Activated naive CD4-positive, alpha-beta T cell (primary cell): ENCODE measurements at places on chromosomes 6 and 20.

GRCh38 chr6:148769304-148769968 lies 22.6 kb downstream of the UST start:
- no peak for DNase-seq

- DNase-seq = no peak
These were observed 66.1 kb downstream of the PLG start for GRCh38 chr6:160768101-160768500.

GRCh38 chr20:3671986-3672546 lies 8.9 kb upstream of the GFRA4 start:
- DNase-seq = no peak

DNA sequence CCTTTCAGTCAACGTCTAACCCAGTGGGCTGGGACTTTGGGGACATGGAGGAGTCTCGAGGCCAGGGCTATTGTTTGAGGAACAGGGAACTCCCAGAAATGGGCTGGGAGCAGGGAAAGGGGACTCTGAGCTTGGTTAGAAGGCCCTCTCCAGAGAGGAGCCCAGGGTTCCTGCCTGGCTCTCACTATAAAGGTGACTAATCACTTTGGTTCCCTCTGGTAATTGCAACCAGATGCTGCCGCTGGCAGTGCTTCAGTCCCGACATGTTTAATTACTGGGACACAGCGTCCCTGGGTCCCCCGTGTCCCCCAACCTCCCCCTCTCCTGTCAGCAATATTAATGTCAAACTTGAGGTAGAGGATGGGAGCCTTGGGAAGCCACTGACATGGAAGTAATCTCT lies 5.0 kb upstream of the GDF5 start:
- no peak for DNase-seq

DNA sequence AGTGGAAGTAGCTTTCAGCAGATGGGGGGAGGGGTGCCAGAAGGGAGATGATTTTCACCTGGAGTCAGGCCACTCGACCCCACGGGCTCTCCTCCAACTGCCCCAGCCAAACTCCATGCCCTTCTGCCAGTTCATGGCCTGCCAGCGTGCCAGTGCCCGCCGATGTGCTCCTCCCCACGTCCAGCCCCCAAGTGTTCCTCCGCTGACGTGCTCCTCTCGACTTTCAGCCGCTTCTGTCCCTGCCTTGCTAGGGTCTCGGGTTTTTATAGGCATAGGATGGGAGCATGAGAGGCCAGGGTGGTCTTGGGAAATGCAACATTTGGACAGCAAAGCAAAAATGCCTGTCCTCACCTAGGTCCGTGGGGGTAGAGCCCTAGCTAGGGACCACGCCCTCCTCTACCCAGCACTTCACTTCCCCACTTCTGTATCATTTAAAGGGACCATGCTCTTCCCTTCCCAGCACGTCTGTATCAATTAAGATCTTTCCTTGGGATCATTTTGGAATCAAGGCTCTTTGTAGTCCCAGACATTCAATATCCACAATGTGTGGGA lies 54.4 kb downstream of the PRND start:
- no peak for DNase-seq

DNA sequence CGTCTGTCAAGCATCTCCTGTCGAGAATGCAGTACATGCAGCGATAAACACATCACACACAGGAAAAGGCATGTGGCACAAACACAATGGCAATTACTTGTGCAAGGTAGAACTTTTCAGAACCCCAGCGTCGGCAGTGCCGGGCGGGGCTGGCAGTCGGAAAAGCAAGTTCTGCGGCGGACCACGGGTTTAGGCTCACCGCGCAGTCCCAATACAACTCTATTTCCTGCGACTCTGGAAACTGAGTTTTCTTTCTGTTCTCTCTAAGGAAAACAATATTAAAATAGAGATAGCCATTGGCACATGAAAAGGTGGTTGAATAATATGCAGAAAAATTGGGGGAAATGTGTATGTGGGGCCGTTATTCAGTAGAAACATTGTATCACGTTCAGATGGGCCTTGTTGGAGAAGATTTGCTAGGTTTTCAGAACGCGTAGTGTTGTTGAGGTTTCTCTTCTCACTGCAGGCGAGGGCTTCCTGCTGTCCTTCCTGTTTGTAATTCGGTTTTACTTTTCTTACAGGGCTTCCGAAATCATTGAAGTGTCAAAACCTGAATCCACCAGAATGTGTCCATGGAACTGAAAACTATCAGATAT lies 369.5 kb downstream of the THBS2 start:
- DNase-seq = no peak

GRCh38 chr20:39234520-39235095 lies 272.5 kb downstream of the DHX35 start:
- DNase-seq = no peak

- no peak for DNase-seq
These were observed 293.5 kb downstream of the LRFN2 start for GRCh38 chr6:40293460-40294185.

GRCh38 chr20:63962426-63963347 lies 6.5 kb upstream of the UCKL1 start:
- no peak for DNase-seq

DNA sequence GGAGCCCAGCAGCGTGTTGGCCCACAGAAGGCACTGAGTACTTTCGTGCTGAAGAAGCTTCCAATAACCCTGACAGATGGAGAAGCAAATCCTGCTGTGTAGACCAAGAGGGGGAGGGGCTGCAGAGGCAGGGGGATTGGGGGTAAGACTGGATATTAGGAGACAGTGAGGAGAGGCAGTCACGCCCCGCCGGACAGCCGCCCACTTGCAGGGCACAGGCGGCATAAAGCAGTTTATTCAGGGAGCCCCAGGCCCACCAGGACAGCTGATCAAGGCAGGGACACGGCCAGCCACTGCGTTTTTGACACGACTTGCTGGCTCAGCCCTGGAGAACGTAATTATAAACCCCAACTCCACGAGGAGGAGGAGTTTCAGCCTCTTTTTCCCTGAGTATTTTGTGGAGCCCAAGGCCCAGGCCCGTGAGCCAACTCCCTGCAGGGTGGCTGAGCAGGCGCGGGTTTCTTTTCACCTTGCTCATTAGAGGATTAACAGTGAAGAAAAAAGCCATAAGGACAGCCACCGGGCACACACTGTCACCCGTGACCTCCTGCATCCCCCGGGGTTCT lies 177.9 kb downstream of the TFAP2C start:
- DNase-seq = no peak

DNA sequence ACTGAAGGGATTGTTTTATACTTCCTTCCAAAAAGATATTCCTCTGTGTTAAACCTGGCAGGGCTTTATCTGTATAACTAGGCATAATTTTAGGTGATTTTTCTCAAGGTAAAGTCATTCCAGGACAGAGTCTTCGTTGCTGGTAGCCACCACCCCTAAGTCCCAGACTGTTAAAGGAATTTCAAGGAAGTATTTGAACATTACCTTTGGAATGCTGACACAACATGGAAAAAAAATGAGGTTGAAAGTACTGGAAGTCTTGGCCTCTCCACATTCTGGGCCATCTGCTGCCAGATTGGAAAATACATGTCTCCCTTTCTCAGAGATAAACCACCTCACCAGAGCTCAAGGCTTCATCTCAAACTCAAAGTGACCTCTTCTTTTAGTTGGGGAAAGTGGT lies 27.0 kb upstream of the ETV7 start:
- DNase-seq = no peak

DNA sequence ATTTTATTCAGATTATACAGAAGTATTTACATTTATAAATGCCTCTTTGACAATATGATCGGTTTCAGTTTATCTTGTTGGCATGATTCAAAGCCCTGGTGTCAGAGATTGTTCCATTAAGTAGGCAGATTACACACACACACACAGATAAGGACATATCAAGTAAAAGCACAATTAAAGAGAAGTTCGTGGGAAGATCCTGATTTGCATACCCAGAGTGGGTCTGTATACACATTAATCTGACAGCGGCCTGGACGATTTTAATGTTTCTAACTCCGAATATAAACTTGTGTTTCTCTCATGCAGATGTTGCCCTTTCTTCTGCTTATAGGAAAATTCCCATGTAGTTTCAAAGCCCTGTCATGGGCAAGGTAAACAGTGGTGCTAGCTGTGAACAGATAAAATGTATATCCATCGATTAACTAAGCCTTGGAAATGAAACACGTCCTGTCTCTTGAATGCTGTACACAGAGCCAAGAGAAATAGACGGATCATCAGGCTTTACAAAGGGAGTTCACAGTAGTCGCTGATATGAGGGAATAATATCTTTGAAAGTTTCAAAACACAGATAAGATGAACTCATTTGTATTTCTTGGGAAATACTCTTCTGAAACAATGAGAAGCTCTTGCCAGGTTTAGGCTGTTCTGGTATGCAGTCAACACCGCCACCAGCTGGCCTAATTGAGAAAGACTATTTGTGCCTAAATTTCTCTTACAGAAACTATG lies 108.2 kb upstream of the GMDS start:
- DNase-seq = peak; percentile 28

GRCh38 chr6:29602564-29603361 lies 17.8 kb downstream of the OR2H2 start:
- no peak for DNase-seq

- DNase-seq = no peak
These were observed 66.6 kb downstream of the CLVS2 start for GRCh38 chr6:123062670-123063069.

DNA sequence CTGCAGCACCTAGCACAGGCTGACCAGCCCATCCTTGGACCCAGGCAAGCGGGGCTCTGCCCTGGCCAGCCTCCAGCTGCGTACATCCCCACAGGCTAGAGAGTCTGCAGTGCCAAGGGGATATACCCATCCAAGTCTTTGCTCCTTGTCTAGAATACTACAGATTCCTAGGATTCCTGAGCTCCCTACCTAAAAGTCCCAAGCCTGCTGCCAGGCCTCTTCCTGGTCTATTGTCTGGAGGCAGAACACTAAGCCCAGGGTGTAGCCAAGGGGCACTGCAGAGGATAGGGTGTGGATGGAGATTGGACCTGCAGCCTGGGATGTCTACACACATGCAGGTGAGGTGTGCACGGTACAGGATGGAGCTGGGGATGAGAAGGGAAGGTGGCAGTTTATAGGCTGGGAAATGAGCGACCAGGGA lies 90.0 kb upstream of the SIRPA start:
- DNase-seq = no peak

- no peak for DNase-seq
These were observed 84.4 kb downstream of the WASF1 start for GRCh38 chr6:110095101-110095500.

DNA sequence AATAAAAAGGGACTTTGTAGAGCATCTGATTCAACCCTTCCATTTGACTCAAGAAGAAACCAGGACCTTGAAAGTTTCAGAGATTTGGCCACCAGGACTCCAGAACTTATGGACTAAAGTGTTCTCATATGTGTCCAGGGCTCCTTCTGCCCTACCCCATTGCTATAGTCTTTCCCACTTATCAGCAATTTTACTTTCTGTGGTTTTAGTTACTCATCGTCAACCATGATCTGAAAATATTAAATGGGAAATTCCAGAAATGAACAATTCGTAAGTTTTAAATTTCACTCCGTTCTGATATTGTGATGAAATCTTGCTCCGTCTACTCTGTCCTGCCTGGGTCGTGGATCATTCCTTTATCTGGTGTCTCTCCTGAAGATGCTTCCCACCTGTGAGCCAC lies 259.8 kb downstream of the PHACTR1 start:
- DNase-seq = no peak

- no peak for DNase-seq
These were observed 357.9 kb downstream of the FARS2 start for GRCh38 chr6:5619249-5619648.

GRCh38 chr20:8318965-8319625 lies 187.0 kb downstream of the PLCB1 start:
- no peak for DNase-seq

DNA sequence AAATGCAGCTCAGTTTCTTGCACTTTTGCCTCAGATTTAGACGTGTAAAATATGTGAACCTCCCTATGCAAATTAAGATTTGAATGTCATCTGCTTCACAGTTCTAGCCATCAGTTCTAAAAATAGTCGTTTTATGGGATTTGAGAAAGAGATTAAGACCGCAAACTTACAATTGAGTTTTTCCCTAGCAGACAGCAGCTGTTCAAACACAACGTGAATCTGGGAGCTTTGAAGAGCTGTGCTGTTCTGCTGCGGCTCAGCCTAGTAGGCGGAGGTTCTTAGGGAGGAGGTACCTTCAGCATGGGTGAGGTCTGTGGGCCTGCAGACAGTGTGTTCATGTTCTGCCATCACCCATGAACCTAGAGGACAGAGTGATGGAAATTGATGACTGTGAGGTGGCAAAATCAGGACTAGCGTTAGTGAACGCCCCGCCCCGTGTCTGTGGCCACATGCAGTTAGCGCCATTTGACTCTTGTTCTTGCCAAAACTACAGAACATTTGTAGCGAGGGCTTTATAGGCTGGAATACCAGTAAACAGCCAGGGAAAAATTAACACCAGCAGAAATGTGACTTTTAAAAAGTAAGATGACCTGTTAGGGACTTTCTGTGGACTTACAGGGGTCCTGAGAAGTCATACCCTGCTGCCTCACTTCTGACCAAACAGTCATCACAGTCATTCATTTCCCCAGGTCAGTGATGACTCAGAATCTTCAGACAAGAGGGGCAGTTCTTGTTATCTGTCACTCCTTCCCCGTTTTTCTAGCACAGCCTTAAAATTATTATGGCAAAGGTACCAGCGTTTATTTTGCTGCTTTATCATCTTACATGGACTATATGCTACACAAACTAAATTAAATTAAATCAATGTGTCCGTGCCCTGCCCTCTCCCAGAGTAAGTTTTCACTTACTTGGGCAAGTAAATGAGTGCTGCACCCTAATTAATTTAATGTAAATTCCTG lies 84.3 kb upstream of the TMEM181 start:
- no peak for DNase-seq

GRCh38 chr20:25867776-25868649 lies 171.4 kb upstream of the ZNF337 start:
- peak; percentile 39 for DNase-seq

DNA sequence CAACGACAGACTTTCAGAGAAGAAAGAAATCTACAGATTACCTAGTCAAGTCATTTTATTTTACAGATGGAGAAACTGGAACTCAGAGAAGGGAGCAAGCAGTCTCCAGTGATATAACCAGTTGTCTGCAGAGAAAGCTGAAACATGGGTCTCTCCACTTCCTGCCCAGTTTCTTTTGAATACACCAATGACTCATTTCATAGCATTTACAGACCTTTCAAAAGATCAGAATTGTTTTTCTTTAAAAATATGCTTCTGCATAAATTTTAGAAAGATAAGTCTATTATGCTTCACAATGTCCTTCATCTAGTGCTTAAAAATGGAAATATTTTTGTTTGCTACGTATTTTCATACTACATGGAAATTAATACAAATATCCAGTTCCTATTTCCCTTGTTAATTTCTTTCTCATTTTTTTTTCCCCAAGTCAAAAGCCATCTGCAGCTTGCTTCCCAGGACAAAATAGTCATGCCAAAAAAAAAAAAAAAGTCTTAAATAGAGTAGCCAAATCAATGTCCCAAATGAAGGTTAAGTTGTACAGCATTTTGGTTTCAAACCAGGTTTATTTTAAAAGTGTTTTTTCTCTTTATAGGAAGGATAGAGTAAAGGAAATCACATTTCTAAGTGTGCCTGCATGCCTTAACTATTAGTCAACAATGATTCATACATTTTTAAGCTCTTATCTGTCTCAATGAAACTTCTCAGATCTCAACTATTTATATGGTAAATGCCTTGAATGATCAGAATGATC lies 36.9 kb downstream of the ARHGAP18 start:
- no peak for DNase-seq
